ENCODE measurements at places on chromosomes 2 and 18.

GRCh38 chr2:135667045-135667444, 74.6 kb upstream of the UBXN4 start:
- no peak for DNase-seq

DNA sequence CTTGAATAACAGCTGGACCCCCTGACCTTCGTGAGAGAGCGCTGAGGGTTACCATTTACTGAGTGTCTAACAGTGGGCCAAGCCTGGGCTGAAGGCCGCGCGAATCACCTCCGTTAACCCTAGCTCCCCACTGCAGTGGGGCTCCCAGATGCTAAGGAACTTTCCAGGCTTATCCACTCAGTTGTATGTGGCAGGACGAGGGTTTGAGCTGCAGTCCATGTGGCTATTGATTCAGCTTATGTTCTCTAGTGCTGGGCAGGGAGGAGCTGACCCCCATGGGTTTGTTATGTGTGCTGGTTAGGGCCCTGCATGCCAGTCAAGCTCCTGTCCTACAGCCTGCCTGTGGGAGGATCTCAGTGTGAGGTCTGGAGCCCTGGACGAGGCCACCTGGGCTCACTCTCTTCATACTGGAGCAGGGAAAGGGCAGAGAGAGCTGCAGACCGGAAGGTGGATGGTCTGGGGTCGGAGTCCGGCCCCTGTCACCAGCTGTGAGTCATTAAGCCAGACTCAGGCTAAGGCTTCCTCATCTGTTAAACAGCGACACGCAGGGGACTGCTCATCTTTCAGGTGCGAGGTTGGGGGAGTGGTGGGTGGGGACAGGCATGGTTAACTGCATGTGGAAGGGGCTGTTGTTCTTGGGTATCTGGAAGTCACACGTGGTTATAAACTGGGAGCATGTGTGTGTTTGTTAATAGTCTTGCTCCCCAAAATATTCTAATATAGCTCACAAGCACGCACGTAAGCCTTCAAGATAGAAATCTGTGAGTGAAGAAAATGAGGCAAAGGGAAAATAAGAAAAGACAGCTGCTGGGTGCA, 6.6 kb downstream of the PSD4 start:
- DNase-seq = no peak

GRCh38 chr18:46393230-46393629, 263.8 kb downstream of the LOXHD1 start:
- no peak for DNase-seq

GRCh38 chr2:150046211-150046610, 441.3 kb downstream of the RND3 start:
- no peak for DNase-seq

DNA sequence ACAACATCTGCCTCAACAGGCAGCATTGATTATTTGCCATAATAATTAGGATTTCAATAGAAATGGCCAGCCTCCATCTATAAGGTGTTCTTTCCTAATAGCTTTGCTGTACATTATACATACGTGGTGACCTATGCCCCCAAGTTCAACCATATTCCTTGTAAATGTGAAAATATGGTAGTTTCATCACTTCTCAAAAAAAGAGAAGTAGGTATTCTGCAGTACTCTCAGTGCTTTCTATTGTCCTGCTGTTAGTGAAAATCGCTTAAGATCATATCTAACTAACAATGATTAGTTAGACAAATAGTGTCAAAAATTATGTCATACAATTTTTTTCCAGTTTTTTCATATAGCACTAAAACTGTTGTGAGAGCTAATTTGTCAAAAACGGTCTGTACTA, 79.6 kb downstream of the SLC4A10 start:
- no peak for DNase-seq

DNA sequence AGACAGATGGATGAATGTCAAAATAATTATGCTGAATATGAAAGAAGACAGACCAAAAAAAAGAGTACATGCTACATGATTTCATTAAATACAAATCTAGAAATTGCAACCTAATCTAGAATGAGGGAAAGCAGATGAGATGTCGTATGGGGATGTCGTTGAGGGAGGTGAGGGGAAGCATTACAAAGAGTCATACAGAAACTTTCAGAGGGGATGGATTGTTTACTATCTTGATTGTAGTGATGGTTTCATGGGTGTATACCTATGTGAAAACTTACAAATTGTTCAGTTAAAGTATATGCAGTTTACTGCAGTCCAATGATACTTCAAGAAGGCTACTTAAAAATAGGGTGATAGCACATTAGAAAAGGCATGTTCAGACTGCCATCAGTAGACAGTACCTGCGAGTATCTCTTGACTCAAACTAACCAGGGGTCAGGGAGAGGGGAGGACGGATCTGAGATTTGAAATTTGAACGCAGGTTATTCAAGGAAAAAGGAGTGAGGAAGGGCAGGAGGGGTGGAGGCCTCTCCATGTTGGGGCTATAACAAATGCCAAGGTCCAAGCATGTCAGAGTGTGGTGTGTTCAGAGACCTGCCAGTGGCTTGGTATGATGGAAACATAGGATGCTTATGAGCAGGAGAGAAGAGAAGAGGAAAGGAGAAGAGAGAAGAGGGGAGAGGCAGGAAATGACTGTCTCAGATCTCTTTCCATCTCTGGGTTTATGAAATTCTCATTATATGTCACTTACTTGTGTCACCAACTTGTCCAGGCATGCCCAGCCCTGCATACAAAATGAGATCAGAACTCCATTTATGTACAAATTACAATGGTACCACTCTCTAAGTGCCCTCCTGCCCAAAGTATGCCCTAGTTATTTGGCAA, 257.3 kb upstream of the CXCR4 start:
- DNase-seq = no peak

DNA sequence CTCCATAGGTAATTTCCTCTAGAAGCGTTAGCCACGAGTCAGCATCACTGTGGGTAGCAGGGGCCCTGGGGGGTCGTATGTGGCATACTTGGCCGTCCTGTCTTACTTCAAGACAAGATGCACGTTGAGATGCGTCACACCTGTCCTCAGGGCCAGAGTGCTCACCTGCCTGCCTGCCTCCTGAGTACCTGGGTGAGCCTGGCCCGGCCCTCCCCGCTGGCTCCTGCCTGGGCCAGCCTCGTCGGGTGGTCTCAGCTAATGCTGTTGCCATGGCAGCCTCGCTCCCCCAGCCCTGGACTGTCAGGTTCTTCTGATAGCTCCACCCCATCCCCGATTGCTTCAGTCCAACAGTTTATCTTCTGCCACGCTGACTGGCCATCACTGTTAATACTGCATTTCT, 232.4 kb downstream of the GBX2 start:
- DNase-seq = no peak

GRCh38 chr2:134668821-134669220, 50.0 kb downstream of the TMEM163 start:
- DNase-seq = no peak

- no peak for DNase-seq
Observed at GRCh38 chr2:204571911-204572310, 26.6 kb downstream of the PARD3B start.

GRCh38 chr18:49884465-49884864, 71.1 kb upstream of the ACAA2 start:
- DNase-seq = no peak

Measured in NCI-H1417 treated with DMSO at 0.1 percent for 48 hours (cell line).